ENCODE measurements at places on chromosomes 4 and X.

DNA sequence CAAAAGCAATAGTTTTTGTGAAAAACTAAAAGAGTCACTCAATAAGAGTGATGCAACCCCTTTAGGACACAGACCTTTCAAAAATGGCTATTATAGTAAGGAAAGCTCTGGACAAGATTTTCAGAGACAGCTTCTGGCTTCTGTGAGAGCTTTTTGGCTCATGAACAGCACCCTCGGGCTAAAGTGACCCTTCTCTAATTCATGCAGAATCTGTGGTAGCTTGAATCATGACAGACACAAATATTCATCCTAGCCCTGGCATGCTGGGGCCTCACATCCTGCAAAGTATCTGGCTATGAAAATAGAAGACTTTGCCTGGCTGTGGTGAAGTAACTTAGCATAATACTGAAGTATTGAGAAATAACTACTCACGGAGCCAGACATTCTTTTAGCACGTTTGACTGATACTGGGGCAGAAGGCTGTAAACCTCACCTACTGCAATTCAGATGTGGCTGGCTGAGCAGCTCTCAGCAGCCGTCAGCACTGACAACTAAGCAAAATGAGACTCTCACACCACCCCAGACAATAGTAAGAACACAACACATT is 327.3 kb downstream of the MAPK10 start:
- DNase-seq = no peak

DNA sequence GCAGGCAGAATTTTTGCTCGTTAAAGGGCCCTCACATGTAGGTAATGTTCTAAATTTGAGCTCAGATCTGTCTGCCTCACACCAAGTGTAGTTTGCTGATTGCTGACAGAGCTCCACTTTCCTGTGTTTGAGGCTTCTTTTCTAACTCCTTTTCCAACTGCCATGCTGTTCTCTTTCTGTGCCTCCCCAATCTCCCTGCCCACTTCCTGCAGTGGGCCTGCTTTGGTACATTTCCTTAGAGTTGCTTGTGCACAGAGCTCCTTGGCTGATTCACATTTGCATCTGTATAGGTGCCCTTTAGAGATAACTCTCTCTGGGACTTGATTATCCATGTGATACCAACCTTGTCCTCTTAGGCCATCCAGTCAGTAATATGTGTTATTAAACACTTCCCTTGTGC is 4.5 kb downstream of the MED28 start:
- no peak for DNase-seq

GRCh38 chr4:7691982-7692381 is 247.7 kb downstream of the AFAP1 start:
- no peak for DNase-seq

GRCh38 chr4:58090539-58090938 is 980.4 kb upstream of the IGFBP7 start:
- no peak for DNase-seq

DNA sequence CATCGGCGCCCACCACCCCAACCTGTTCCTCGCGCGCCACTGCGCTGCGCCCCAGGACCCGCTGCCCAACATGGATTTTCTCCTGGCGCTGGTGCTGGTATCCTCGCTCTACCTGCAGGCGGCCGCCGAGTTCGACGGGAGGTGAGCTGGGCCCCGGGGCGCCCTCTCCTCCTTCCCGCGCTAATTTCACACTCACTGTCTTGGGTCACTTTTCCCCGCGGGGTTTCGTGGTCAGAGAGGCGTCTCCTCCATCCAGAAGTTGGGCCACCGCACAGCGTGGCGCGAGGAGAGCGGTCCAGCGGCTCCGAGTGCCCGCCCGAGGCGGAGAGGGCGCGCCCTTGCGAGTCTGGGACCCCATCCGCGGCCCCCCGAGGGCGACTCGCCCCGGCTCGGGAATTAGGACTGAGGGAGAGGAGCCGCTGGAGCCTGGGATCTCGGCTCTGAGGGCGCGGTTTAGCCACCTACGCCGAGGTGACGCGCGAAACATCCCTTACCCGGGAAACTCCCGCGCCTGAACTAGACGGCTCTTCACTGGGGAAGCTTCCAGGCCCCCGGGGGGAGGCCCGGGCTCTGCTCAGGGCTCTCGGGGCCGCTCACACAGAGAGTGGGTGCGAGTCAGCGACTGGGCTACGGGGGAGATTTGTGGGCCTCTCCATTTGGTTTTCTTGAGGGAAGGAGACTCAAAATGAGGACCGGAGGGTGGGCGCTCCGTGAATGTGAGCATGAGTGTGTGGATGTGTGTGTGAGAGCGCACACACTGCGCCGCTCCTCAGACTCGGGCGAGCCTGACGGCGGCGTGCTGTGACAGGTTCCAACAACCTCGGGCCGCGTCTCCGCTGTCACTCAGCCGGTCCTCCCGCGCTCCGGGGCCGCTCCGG is 551 bp downstream of the NPNT start:
- peak; percentile 20 for DNase-seq

GRCh38 chr4:83552924-83553323 is 17.0 kb downstream of the GPAT3 start:
- DNase-seq = no peak

All from T-helper 2 cell treated with Interferon-gamma antibody and Interleukin-4, amounts not matched to agents 5 μg/mL and 100 μg/mL, for 36 hours (primary cell).